Left forelimb (tissue), 1 donor: ENCODE measurements at places on chromosomes 11 and 22.
A peak's percentile ranks its signal among the peaks of the same experiment; 100 is the strongest.

GRCh38 chr11:30991802-30992512 is 377.6 kb downstream of the DCDC1 start:
- no peak for DNase-seq

GRCh38 chr11:129319201-129319600 is 56.4 kb upstream of the BARX2 start:
- no peak for DNase-seq

GRCh38 chr11:44380009-44380313 is 70.0 kb upstream of the ALX4 start:
- no peak for DNase-seq

DNA sequence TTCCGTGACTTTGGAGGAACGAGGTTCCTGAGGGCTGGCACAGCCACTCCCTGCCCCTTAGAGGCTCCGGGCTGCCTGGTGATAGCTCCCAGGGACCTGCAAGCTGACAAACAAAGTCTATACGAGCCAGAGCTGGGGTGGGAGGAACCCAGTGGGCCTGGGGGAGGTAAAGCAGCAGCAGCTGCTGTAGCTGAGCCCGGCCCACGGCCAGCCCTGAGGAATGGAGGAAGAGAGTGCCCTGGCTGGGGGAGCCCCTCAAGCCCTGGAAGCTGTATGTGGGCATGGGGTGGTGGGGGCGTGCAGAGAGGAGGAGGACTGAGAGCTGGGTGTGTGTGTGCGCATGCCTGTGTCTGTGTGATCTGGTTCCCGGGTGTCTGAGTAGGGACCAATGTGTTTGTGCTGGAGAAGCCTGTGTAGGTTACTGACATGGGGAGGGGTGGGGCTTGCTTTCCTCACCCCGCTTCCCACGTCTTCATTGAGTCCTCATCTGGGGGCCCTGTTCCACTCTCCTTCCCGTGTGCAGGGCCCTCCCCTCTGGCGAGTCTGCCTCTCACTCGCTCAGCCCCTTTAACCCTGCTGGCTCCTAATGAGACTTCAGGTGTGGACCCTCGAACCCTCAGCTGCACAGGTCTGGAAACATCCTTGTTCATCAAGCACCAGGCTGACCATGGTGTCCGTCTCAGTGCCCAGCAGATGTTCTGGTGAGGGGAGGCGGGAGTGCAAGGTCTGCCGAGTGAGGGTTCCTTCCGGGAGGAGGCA is 10.8 kb downstream of the ST3GAL4 start:
- DNase-seq: no peak

GRCh38 chr22:23402275-23403151 is 177.6 kb downstream of the IGLL1 start:
- DNase-seq: peak; percentile 70

DNA sequence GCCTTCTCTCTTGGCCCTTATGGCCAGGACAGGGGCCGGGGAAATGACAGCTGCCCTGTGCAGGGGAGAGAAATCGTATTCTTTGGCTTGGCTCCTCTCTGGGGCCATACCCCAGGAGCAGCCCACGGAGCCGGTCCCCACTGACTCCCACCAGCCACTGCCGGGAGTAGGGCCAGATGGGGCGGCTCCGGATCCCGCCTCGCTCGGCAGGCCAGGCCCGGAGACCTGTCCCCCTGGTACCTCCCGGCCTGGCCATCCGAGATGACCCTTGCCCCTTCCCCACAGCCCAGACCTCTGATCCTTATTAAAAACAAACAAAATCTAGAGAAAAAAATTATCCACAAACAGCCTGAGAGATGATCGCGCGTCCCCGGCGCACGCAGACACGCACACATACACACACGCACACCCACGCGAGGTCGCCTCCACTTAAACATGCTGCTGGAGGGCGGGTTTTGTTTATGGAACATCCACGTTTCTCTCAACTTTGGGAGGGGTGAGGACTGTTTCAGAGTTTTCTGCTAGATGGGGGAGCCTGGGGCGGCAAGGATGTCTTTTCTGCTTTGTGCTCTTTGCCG is 59.1 kb downstream of the IGLL1 start:
- no peak for DNase-seq
